ENCODE measurements at places on chromosomes 3 and 15.

- DNase-seq = no peak
These were observed 120.5 kb downstream of the LRIG1 start for GRCh38 chr3:66380200-66380932.

DNA sequence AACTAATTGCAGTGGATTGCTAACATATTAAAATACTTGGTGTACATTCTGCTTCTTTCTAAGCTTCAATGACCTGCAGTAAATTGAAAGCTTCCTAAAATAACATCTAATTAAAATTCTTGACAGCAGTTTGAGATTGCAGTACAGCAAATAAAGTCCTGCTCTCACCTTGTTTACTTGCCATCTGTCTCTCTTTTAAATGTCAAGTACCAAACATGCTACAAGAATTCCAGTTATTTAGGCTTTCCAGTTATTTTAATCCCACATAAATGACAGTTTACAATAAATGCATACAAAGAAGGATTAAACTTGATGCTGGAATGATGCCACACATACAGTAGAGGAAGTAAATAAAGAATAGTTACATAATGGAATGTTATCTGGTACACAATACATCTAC lies 33.2 kb downstream of the CBLB start:
- DNase-seq = no peak

GRCh38 chr15:70278644-70279043 lies 180.9 kb upstream of the TLE3 start:
- DNase-seq = no peak

DNA sequence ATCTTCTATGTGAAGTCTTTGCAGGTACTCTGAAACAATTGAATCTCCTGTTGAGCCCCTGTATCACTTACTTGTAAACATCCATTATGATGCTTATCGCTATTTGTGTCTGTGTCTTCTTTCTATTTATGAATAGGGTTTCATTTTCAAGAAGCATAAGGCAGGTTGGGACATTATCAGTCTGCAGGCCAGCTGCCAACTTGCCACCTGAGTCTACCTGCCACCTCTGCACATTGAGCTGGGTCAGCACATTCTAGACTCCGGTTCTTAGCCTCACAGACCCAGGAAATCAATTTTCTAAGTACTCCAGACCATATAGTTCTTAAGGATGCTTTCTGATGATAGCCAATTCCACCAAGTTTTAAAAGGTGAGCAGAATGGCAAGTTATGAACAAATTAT lies 105.7 kb upstream of the MCTP2 start:
- no peak for DNase-seq

DNA sequence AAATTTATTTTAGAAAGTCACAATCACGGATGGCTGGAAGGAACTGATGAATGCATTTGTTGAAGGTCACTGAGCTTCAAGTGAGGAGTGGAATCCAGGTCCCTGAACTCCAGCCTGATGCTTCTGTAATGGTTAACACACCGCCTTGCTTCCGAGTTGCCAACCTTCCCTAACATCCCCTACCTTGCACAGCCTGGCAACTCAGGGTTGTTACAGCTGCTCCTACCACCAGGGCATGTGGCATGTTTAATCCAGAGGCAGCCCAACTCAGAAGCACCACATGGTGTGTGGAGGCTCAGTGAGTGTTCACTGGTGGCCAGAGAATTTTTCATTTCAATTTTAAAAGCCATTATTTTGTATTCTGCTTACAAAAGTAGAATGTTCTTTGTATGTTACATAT lies 4.9 kb downstream of the TM2D3 start:
- no peak for DNase-seq

DNA sequence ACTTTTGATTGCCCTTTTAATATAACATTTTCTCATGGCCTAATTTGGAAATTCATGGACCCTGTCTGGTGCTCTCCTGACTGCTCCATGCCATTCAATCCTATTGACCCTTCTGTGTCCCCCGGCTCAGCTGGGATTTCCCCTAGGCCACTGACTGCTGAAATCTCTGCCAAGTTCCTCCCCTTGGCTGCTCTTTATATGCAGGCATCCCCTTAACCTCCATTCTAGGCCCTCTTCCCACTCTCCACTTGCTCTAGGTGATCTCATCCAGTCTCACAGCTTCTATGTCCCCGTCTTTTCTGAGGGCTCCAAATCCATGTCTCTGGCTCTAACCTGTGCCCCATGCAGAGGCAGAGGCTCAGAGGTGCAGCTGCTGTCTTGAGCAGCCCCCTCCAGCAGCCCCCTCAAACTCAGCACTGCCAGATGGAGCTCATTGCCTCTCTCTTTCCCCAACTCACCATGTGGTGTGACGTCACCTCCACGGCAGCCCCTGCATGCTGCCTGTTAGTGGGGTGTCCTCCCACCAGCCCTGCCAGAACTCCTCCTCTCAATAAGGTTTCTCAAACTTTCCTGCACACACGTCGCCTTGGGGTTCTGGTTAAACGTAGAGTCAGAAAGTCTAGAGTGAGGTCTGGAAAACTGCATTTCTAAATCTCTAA lies 6.6 kb downstream of the FSD2 start:
- DNase-seq = no peak

GRCh38 chr15:73119478-73119877 lies 67.2 kb downstream of the NEO1 start:
- no peak for DNase-seq

- DNase-seq = no peak
These were observed 32.6 kb upstream of the FRG2C start for GRCh38 chr3:75631541-75631940.

- DNase-seq = no peak
These were observed 66.6 kb upstream of the TOPAZ1 start for GRCh38 chr3:44175070-44175469.

DNA sequence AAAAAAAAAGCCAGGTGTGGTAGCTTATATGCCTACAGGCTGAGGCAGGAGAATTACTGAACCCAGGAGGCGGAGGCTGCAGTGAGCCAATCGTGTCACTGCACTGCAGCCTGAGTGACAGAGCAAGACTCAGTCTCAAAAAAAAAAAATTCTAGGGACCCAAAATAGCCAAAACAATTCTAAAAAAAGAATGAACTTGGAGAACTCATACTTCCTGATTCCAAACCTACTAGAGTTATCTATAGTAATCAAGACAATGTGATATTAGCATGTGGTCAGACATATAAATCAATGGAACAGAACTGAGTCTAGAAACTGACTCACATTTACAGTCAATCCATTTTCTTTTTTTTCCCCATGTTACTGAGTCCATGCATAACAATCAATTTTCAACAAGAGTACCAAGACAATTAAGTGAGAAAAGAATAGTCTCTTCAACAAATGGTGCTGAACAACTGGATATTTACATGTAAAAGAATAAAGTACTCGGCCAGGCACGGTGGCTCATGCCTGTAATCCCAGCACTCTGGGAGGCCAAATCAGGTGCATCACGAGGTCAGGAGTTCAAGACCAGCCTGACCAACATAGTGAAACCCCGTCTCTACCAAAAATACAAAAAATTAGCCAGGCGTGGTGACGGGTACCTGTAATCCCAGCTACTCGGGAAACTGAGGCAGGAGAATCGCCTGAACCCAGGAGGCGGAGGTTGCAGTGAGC lies 11.9 kb downstream of the PRKAR2A start:
- DNase-seq = no peak
